Islet precursor cell (in vitro differentiated cells): ENCODE measurements at places on chromosomes 5 and 9.

DNA sequence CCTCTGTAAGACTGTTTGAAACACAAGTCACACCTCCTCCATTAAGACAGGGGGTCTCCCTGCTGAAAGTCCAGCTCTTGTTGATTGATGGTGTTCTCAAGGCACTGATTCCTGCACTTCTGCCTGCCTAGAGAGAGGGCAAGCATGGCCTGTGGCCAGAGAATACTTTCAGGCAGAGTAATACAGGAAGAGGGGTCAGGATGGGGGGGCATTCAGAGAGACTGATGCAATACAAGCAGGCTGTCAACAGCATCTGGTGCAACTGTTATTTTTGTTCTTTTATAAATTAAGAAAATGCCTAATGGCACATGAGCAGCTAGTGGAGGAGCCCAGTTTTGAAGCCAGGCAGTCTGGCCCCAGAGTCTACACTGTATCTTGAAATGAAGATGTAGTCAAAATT lies 302.2 kb downstream of the DIRAS2 start:
- DNase-seq = no peak

- no peak for DNase-seq
Observed at GRCh38 chr9:18499062-18499461, 25.1 kb downstream of the ADAMTSL1 start.

DNA sequence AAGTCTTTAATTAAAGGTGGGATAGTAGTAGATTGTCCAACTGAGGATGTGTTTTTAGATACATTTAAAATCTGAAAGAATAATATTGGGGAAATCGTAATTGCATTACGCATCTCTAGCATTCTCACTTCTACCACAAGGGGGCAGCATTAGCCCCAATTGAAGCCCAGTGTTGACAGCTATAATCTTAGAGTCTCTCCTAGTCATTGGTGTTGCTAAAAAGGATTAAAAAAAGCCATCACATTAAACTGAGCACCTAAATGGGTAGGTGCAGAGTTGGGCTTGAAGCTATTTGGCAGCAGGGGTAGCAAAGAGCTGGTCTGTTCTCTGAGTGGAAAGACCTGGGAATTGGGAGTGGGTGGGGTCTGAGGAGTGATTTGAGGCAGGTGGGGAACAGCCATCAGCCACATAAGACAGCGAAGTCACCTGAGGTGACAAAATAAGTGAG lies 177.2 kb downstream of the OSTF1 start:
- no peak for DNase-seq

- DNase-seq = peak; percentile 66
Observed at GRCh38 chr5:175706499-175706898, 48.6 kb downstream of the HRH2 start.

DNA sequence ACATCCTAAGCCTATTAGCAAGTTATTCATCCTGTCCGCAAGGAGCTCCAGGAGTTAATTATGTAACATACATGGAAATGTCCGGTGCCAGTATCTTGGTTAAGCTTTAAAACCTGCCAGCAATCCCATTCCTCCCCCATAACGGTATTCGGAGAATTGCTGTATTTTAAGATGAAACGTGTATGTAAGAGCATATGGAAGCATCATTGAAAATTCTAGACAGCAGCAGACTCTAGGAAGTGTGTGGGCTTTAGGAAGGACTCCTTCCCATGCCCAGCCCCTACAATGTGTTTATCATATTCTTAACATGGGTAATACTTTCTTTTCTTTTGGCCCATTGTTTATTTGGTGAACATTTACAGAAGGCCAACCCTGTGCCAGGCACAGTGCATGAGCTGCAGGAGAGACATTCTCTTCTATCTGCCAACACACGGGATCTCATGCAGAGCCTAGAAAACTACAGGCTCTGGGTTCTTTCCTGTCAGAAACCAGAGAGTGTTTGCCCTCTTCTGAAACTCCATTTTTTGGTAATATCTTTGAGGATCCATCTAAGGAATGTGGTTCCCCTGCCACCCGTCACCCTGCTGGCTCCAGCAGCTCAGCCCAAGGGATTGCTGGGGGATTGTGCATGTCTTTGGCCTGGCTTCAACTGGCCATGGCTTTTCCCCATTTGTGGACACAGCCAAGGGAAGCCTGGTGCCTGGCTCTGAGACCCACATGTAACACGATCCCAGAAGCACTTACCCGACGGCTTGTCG lies 15.1 kb downstream of the ANGPTL2 start:
- no peak for DNase-seq

DNA sequence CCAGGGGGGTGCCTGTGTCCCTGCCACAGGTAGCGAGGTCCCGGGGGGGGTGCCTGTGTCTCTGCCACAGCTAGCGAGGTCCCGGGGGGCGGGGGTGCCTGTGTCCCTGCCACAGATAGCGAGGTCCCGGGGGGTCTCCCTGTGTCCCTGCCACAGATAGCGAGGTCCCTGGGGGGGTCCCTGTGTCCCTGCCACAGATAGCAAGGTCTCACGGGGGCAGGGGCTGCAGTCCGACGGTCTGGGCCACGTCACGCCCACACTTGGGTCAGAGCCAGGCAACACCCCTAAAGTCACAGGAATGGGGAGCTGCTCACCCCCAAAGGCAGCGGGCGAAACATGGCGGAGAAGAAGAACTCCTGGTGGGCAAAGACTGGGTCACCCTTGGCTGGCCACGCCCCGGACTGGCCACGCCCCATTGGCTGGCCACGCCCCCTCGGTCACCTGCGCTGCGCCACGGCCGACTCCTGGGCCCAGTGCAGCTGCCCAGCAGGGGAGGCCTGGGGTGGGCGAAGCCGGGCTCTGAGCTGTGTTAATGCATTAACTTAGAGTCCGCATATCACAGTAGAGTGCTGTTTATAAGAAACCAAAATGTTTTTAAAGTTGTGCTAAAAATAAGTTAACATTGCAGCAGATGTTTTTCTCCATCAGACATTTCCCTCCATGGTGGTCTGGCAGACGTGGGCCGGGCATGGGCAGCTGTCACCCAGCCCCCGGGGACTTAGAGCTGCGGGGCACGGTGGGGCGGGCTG lies 7.0 kb downstream of the NOXA1 start:
- no peak for DNase-seq

DNA sequence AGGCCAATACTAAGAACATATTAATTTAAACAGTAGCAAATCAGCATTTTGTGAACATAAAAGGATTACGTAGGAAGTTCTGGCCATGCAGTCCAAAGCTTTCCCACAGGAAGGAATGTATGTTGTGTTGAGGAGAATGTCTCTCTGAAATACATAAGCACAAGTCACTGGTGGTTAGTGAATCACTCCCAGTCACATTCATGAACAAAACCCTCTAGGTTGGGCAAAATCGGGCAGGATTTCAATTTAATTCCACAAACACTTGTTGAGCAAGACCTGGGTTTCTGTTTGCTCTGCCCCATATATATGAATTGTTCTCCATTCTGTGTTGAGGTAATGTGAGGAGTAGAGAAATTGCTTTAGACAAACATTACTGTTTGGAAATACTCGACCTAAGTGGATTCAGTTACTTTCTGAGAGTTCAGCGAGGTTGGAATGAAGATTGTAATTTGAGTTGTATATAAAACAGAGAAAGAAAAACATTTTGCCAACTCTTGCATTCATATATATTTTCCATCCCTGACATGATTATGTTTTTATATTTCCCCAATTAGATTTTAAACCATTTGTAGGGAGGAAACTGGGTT lies 127.6 kb upstream of the RPS23 start:
- no peak for DNase-seq

- no peak for DNase-seq
Observed at GRCh38 chr5:14142202-14142826, 828 bp upstream of the TRIO start.

GRCh38 chr9:82036086-82036485 lies 47.5 kb downstream of the SPATA31D1 start:
- DNase-seq = no peak

- no peak for DNase-seq
Observed at GRCh38 chr5:96794757-96795156, 13.0 kb downstream of the ERAP1 start.

- no peak for DNase-seq
Observed at GRCh38 chr9:27489087-27489876, 34.8 kb upstream of the IFNK start.

DNA sequence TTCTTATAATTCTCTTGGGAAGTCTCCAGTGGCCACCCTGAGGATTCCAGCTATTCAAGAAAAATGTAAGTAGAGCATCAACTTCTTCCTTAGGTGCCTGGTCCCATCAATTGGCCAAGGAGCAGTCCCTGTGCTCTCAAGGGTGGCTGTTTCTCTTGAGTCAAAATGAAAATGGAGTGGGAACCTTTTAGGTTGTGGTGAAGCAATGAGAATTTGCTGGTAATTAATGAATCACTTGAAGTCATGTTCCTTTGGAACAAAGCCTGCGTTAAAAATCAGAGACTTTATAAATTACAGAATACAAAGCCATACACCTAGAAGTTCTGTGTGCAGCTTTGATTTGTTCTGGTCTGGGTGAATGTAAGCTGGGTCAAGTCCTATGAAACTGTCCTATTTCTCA lies 48.9 kb downstream of the IL31RA start:
- no peak for DNase-seq

- no peak for DNase-seq
Observed at GRCh38 chr5:172315587-172316493, 32.3 kb upstream of the UBTD2 start.

DNA sequence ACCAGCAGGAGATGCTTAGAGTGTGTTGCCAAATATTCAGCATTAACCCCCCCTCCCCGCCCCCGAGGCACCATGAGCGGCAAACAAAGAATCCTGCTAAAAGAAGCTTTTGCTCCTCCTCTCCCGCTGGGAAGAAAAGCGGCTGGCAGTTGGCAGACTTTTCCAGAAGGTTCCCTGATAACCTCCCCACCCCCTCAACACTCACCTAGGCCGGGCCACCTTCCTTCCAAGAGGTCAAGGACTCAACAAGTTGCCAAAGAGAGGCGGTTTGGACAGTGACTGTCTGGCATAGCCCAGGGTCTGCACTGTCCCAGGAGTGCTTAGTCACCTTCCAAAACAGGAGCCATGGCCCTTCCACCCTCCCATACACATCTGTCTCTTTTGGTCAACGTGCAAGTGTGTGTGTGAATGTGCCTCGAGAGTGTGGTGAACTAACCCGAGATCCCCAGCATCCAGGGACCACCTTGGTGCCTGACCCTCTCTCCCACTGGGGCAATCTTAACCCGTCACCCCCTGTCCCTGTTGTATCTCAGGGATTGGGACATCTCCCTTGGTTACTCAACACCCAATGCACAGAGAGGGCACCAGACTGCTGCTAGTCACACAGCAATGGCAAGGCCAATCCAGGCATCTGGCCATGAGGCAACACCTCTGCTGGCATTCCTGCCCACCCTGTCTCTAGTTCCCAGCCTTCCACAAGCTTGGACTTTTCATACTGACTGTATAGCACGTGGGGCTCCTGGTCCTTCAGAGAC lies 18.9 kb downstream of the CAMK2A start:
- DNase-seq = no peak

DNA sequence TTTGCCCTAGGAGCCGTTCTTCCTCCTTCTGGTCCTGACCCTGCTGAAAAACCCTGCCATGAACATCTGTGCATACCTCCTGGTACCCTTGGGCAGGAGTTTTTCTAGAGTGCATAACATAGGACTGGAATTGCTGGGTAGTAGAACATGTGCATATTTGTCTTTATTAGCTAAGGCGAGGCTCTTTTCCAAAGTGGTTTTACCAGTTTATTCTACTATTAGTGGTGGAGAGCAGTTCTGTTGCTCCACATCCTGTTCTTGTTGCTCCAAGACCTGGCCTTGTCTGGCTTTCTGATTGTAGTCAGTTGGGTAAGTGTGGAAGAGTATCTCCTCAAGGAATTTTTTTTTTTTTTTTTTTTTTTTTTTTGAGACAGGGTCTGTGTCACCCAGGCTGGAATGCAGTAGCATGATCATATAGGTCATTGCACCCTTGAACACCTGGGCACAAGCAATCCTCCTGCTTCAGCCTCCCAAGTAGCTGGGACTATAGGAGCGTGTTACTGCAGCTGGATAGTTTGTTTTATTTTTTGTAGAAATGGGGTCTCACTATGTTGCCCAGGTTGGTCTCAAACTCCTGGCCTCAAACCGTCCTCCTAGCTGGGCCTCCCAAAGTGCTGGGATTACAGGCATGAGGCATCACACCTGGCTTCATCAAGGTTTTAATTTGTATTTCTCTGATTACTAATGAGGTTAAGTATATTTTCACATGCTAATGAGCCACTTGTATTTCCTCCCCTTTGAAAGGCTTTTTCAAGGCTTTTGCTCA lies 85.2 kb downstream of the SPRY4 start:
- peak; percentile 79 for DNase-seq

DNA sequence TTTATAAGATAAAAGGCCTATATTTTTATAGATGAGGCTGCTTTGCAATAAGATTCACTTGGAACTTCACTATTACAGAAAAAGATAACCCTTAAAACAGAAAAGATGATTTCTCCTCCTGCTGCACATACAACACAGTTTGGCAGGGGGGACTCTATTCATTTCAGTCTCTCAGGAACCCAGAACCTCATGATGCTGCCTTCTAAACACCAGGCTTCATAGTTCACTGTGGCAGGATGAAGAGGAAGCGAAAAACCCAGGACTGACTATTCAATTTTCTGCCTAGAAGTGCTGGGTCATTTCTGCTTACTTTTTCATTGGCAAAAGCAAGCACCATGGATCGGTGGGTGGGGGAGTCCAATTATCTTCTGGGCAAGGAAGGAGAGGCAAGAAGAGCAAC lies 179.5 kb downstream of the NTRK2 start:
- no peak for DNase-seq

GRCh38 chr9:30574355-30575151 lies 1809.9 kb upstream of the ACO1 start:
- DNase-seq = no peak

- no peak for DNase-seq
Observed at GRCh38 chr5:29077451-29077850, 2039.1 kb upstream of the CDH9 start.

DNA sequence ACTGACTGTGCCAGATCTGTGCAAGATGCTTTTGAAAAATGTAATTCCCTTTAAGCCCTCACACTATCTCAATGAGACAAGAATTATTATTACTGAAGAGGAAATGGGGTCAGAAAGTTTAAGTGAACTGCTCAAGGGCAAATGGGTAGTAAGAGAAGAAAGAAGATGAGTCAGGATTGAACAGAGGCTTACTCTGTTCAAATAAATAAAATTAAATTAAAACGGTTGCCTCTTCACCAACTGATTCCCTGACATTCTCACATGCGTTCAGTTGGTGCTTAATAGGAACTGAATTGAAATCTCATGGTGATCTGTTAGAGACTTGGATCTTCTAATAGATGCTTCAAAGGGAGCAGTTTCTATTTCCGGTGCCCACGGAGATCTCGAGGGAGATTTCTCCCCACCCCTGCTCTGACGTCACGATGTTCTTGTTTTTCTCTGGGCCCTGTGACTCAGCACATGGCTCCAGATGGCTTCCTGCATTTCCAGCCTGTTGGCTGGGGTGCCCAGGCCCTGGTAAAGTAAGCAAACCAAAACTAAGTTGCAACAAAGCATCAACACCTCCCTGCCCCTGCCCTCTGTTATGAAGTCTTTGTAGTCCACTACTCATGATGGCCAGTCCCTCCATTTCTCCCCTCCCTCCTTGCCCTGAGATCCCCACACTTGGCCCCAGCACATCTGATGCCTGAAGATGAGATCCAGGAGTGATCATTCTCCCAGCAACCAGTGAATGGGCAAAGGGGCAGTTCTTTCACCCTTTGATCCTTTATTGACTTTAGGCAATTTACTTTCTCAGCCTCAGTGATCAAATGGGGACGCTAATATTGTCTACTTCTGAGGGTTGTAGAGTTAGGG lies 106.1 kb upstream of the CPEB4 start:
- DNase-seq = peak; percentile 84

GRCh38 chr9:135030566-135031226 lies 56.8 kb upstream of the OLFM1 start:
- no peak for DNase-seq
